ENCODE measurements at places on chromosomes 2 and 18. TPM values are rescaled to one million over a fixed set of nuclear protein-coding genes. Genes with fewer than 3 reads are reported as not detected.

DNA sequence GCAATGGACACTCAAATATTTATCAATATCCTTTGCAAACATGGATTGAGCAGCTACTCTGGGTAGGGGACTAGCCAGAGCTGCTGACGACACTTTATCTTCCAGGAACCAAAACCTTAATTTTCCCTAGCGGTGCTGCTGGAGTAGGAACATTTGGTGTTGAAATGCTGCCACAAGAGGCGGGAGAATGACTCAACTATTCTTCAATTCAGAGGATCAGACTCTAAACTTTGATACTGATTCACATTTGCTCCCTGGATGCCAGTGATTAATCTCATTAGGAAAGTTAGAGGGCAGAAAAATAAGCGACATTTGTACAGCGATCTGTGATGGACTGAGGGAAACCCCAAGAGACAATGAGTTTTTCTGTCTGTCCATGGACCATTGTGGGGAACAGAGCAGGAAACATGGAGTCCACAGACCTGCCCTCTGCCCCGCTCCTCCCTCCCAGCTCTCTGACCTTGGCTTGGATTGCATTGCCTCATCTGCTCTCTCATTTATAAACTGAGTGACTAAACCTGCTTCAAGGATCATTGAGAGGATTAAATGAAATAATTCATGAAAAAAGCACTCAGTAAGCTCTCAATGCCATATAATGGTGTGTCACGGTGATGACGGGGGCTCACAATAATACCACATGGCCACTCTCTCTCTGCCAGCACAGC, 12.6 kb upstream of the EPB41L3 start:
- DNase-seq: no peak

- DNase-seq: no peak
These were observed 162.5 kb upstream of the EPAS1 start for GRCh38 chr2:46134531-46135227.

DNA sequence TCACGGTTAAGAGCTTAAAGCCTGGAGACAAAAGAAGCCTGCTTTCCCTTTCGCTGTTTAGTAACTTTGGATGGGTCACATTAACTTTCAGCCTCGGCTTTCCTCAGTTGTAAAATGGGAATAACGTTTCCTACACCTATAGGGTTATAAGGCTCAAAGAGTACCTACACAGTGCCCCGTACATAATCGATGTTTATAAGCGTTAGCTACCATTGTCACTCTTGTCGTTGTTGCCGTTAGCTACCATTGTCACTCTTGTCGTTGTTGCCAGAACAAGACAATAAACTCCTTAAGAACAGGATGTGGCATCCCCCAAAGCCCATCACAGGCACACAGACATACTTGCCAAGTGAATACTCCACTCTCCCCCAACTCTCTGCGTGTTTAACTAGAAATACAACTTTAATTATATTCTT, 901 bp upstream of the MFSD6 start:
- DNase-seq: no peak

OSBPL6 gene
- total RNA-seq: 10.1 TPM

DNA sequence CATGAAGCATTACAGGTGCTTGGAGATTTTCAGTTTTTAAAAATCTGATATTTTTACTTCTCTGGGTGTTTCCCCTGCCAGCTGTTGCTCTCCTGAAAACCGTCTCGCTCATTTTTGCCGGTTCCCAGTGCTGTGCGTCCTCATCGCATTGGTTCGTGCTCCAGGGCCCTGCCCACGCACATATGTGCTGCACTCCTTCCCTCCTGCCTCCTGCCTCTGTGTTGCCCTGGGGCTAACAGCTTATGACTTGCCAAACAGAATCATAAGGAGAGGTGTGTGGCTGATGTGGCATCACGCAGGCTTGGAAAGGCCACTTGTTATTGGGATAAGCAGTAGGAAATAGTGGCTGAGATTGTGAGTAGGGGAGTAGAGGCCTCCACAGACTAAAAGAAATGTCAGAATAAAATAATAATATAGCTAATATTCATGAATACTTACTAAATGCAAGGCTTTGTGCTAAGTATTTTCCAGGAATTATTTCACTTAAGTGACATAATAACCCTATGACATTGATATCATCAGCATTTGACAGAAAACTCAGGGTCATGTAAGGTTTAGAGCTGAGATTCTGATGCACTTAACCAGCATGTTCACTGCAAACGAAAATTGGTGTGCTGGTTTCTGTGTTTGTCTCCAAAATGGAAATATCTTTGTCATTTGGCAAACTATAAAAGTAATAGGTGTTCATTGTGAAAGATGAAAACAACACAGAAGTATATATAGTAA, 53.5 kb downstream of the SLC4A1AP start:
- peak; percentile 72 for DNase-seq

UGT1A10 gene
- not detected for total RNA-seq

GRCh38 chr2:158717366-158718195, 77.5 kb upstream of the DAPL1 start:
- DNase-seq: no peak

ARHGAP25 gene
- 0.56 TPM for total RNA-seq

ABCB11 gene
- not detected for total RNA-seq

CRYGD gene
- not detected for total RNA-seq

- DNase-seq: no peak
These were observed 17.4 kb upstream of the FECH start for GRCh38 chr18:57603871-57604270.

DNA sequence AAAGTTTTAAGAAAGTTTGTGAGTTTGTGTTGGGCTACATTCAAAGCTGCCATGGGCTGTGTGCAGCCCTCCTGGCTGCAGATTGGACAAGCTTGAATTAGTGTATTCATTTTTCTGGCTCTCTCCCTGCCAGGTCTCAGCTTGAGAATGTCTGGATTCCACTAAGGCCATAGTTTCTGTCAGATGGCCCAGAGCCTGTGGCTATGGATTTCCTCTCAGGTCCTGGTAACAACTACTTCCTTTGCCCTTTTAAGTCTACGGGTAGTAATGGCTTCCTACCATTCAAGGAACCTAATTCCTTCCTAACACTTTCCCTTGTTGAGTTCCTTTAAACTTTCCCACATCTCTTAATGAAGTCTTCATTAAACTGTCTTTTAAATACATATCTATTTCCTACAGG, 24.3 kb upstream of the PSMD14 start:
- no peak for DNase-seq

DNA sequence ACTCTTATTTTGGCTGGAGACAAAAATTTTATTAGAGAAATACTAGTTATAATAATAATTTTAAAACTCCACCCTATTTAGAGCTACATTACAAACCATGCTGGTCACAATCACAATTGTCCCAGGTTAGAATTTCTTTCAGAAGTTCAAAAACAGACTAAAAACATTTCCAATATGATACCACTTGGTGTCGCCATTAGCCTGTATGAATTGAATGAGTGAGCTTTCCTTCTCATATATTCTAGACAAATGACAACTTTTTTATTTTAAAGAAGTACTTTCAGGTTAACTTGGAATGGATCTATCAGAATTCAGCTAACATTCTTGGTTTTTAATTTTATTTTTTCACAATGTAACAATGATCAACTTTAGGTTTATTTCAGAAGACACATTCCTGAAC, 48.0 kb downstream of the SERPINB8 start:
- DNase-seq: peak; percentile 51

PSME4 gene
- 17.6 TPM for total RNA-seq

DLX2 gene
- 2.6 TPM for total RNA-seq

DNA sequence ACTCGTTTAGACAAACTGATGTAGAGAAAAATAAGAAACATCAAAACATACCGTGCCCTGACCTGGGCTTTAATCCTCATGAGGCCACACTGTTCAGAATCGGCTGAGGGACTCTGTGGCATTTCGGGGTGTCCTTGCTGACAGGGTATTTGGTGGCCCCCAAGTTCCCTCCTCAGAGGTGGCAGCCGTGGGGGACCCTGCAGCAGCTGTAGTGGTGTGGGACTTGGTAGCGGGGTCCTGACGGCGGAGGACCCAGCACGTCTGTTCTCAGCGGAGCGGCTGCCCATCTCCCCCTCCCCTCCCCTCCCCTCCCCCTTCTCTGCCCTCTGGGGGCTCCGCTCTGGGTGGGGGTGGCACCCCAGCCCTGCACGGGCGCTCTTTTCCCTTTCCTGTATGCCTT, 18.4 kb downstream of the KCNG2 start:
- DNase-seq: no peak

DNA sequence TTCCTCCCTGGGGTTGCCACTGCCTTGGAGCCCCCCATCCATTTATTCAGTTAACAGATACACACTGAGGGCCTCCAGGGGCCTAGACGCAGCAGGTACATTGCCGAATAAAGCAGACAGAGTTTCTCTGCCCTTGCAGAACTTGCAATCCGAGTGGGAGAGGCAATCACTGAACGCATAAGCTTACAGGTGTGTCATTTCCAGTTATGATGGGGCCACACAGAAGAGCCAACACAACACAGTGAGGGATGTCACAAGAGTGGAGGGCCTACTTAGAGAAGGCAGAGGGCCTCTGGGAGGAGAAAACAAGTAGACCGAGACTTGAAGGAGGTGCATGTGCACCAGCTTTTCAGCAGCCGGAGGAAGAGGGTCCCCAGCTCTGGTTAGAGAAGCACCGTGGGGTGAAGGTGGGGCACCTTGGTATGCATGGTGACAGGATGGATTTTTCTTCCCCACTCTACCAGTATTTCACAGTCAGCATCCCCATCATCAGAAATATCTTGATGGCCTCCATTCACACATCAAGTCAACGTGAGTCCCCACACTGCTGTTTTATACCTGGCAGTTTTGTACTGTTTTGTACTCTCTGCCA, 150.9 kb downstream of the SMAD7 start:
- no peak for DNase-seq

- no peak for DNase-seq
These were observed 64.5 kb downstream of the ROCK1 start for GRCh38 chr18:21047126-21047525.

- DNase-seq: peak; percentile 87
These were observed 98.6 kb downstream of the IRS1 start for GRCh38 chr2:226701052-226701451.

LHCGR gene
- total RNA-seq: not detected

GRCh38 chr2:105298017-105298416, 31.5 kb downstream of the TGFBRAP1 start:
- no peak for DNase-seq

DNA sequence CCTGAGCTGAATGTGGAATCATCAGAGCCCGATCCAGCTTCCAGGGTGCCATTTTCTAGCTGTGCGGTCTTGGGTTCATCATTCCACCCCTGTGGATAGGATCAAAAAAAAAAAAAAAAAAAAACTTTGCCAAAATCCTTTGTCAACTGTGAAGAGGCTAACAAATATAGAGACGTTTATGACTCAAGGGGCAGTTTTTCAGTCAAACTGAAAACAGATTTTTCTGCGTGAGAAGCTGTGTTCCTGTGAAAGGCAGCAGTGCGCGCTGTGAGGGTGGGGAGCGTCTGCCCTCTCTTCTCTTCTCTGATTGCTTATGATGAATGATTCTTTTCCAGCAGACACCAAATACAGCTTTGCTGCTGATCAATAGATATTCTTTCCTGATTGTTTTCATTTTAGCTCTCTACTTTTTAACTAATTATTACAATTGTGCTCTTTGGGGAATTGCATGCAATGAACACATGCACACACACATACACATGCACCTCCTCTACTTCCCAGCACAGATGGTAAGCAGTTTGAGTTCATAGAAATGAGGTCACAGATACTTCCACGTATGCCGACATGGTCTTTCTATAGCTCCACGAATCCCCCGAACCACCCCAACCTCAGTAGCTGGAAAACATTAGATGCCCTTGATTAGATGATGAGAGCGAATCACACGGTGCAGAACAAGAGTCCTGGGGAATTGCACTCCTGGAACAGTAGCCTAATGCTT, 175.4 kb downstream of the NRP2 start:
- DNase-seq: no peak

- peak; percentile 83 for DNase-seq
These were observed 60.5 kb downstream of the G6PC2 start for GRCh38 chr2:168961450-168962229.

DSG1 gene
- 0.02 TPM for total RNA-seq

DNA sequence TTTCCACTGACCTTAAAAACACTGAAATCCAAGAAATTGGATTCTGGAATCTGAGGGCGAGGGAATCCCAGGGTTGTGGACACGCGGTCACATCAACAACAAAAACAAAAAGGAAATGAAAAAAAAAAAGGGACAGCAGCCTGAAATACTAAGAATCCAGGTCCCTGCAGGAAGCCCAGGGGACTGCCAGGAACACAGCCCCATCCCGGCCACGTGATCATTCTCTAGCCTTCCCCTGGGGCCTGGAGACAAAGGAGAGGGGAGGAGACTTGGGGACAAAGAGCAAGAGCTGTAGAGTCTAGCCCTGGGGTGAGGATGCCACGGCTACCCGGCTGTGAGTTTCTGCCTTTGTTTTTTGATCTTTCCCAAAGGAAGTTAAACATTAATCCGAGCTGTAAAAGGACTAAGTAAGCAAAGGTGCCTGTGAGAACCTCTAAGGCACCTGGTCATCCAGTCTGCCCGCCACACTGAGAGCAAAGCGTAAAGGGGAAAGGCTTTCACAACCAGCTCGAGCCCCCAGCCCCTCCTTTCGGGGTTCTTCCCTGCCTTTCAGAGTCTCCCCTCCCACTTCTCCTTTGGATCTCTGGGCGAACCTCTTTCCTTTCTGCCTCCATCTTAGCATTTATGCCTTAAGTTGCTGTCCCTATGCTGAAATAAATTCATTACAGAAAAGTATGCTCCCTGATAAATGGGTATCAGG, 57.9 kb upstream of the MSH2 start:
- DNase-seq: peak; percentile 96

GRCh38 chr2:160194351-160194750, 5.7 kb downstream of the ITGB6 start:
- DNase-seq: no peak

MOGAT1 gene
- total RNA-seq: not detected

- no peak for DNase-seq
These were observed 65.8 kb downstream of the RTP5 start for GRCh38 chr2:241935314-241935713.

EVA1A gene
- total RNA-seq: 13.8 TPM

SCN9A gene
- total RNA-seq: 3.9 TPM

DNA sequence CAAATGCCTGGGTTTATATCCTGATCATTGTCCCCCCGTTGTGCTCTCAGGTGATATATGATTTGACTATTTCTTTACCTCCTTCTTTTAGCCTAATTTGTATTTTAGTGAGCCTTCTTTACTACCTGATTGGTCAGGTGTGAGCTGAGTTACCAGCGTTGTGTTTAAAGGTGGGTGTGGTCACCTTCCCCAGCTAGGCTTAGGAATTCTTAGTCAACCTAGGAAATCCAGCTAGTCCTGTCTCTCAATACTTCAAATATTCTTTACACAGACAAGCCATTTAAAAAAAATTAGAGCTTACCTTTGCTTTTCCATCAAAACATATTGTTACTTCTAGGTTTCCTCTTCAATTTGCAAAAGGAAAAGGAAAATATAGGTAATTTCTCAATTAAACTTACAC, 30.2 kb downstream of the KYNU start:
- DNase-seq: no peak

CCDC74B gene
- total RNA-seq: 49.5 TPM

AKAIN1 gene
- not detected for total RNA-seq

- DNase-seq: no peak
These were observed 200.5 kb upstream of the HDAC4 start for GRCh38 chr2:239601201-239601851.

GRCh38 chr18:5476961-5477800, 66.6 kb downstream of the EPB41L3 start:
- no peak for DNase-seq

Measured in H4 (cell line).